ENCODE measurements at places on chromosomes 16 and 17.
A peak's percentile ranks its signal among the peaks of the same experiment; 100 is the strongest.

DNA sequence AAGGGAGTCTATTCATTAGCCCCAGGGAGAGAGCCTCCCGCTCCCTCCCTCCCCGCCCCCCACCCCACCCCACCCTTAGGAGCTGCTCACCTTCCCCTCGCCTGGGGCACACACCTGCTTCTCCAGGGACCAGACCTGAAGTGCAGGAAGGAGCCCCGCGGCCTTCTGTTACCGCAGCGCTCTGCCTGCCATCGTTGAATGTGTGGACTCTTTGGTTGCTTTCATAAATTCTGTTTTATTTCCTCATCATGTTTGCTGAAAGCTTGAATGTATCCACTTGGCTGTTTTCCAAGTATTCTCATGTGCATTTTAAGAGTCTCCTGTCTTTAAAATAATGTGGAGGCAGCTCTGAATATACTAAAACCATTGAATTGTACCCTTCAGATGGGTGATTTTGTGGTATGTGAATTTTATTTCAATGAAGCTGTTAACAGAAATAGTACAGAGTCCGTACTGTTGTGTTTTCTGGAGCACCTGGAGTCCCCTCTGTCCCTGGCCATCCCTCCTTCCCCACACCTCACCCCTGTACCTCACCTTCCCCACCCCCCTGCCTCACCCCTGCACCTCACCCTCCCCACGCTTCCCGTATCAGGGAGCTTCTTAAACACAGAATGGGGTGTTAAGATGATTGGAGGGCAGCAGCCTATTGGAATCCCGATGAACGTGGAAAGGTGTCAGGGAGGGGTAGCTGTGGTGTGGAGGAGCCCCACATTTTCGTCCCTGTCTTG is 25.5 kb downstream of the RAB11FIP3 start:
- DNase-seq: peak; percentile 33

GRCh38 chr16:80666378-80667250 is 125.8 kb downstream of the DYNLRB2 start:
- no peak for DNase-seq

DNA sequence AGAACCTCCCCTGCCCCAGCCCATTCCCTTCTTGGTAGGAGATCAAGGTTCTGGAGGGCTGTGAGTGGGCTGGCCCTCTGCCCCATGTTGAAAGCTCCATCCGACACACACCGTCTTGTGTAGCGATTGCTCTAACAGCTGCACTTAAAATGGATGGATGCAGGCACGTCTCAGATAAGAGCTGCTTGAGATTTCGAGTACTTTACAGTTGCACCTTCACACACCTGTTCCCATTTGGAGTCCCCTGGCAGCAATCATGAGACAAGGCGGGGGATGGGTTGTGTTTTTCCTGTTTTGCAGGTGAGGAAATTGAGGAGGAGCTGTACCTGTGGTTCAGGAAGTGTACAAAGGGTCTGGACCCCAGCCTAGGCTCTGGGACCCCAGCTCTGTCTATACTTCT is 25.6 kb upstream of the TAC4 start:
- DNase-seq: no peak

DNA sequence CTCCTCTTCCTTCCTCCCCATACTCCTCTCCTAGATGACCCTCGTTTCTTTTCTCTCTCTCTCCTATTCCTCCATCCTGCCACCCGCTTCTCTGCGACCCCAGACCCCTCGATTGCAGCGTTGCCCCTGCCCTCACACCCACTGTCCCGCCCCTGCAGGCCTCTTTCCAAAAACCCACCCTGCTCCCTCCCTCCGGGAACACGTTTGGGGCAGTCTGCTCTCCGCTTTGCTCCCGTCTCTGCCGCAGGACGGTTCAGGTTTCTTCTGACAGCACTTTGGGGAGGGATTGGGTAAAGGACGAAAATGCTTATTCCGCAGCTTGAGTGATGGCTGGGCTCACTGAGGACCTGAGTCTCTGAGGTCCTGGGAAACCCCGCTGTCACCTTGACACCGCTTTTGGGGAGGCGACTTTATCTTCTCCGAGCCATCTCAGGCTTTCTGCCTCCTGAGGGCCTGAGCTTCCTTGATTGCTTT is 690 bp downstream of the NDE1 start:
- DNase-seq: peak; percentile 8

- DNase-seq: peak; percentile 87
These were observed 14.4 kb downstream of the SYCE1L start for GRCh38 chr16:77213542-77214106.

DNA sequence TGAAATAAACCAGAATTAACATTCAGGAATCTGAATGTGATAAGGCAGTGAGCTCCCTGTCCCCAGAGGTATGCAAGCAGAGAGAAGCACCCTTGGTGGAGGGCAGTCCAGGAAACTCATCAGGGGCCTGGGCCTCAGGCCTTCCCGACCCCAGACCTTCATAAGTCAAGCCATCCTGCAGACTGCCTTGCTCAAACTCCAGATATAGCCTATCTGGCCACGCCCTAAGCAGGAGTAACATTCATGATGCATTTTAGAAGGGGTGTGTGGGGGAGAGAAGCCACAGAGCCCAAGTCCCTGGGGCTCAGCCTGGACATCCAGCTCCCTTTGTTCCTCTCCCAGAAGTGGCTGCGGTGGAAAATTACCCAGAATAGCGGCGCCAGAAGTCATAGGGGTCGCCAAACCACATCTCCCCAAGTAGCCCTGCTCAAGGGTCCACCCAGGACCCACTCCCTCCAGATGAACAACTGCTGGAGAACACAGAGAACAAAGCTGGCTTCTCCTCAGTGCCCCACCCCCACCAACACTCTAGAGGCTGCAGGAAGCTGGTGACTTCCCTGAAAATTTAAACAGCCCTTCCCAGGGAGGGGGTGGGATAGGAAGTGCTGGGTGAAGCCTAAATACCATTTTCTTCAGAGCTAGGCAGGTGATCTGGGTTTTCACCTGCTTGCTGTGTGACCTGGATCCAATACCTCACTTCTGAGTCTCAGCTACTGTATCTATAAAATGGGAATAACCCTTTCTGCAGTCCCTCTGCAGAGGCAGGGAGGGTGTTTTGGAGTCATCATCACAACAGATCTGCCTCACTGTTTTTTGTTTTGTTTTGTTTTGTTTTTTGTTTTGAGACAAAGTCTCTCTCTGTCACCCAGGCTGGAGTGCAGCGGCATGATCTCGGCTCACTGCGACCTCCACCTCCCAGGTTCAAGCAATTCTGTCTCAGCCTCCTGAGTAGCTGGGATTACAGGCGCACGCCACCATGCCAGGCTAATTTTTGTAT is 1.5 kb upstream of the SREBF1 start:
- no peak for DNase-seq

GRCh38 chr16:53892155-53892554 is 188.2 kb downstream of the FTO start:
- DNase-seq: peak; percentile 90

DNA sequence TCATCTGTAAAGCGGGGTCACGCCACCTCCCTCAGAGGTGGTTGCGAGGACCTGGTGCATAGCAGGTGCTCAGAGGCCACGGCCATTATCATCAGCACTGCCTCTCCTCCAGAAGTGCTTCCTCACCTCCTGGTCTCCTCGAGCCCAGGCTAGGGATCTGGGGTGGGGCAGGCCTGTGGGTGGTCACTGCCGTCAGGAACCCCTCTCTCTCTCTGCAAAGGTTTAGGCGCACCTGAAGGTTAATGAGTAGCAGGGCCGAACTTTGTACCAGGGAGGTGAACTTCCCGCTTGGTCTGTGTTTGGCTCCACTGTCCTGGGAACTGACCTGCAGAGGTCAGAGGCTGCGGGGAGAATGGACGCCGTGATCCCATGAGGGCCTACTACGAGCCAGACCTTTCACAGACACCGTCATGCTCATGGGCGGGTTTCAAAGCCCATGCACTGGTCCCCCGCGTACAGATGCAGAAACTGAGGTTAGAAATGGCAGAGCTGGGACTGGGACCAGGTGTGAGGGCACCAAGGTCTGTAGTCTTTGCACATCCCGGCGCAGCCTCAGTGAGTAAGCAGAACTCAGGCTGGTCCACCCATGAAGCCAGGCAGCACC is 13.8 kb downstream of the JUP start:
- DNase-seq: no peak

GRCh38 chr16:76976101-76976500 is 214.9 kb upstream of the MON1B start:
- peak; percentile 26 for DNase-seq

DNA sequence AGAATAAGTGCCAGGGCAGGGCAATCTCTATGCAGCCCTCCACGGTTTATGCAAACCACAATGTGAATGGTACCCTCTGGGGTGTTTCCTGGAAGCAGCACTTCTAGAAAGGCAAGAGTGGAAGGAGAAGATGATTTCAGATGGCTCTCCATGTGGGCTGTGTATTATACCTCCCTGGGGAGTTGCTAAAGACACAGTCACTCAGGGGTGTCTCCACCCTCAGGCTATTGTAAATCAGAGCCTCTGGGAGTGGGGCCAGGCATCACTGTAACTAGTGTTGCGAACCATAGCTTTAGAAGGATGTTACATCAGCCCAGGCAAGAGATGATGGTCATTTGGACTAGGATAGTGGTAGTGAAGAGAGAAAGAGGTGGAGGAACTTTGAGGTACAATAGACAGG is 83.3 kb upstream of the ZKSCAN2 start:
- DNase-seq: no peak

GRCh38 chr17:71111460-71111859 is 942.1 kb downstream of the KCNJ2 start:
- no peak for DNase-seq

DNA sequence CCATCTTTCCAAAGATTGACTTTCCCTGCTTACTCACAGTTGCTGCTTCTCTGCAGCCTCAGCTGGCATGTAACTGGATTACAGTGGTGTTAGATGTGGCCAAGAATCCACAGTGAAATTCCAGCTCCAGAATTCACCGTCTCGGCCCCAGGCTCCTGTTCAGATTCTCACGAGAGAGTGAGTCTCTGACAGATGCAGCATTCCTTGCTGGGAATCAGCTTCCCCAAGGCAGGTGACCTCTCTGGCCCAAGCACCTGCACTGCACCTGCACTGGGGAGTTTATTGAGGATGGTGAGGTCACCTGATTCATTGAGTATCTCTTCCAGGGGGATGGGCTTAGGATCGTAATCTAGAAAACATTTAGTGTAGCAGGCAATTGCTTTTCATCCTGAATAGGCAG is 600.5 kb upstream of the RBFOX1 start:
- no peak for DNase-seq

All from amniotic epithelial cell (primary cell).